ENCODE measurements at places on chromosomes 2 and 18.
A peak's percentile ranks its signal among the peaks of the same experiment; 100 is the strongest.

GRCh38 chr2:198374375-198375082 is 570.1 kb downstream of the PLCL1 start:
- peak; percentile 50 for DNase-seq

- DNase-seq = no peak
Observed at GRCh38 chr2:202169131-202169530, 69.3 kb downstream of the SUMO1 start.

- DNase-seq = no peak
Observed at GRCh38 chr2:15391751-15392150, 169.4 kb downstream of the NBAS start.

DNA sequence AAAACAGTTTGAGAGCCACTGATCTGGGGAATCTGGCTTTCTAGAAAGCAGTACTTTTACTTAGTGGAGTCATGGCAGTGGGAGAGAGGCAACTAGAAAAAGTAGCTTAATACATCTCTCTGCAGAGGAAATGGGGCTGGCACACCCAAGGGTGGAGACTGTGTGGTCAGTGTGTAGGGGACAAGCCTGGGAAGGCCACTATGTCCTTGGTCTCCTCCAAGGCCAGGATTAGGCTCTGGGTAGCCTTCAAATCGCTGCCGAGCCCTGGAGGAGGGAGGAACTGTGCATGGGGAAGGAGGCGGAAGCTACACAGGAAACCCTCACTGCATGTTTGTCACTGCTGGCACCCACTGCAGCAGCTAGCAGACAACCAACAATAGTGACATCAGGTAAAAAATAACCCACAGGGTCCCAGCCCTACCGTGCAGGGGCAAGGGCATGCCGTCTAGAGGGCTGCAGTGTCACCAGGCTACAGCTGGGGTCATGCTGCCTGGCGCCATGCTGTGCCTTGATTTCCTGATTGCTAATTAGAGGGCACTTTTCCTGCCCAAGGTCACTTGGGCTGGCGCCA is 34.8 kb downstream of the LBH start:
- DNase-seq = peak; percentile 55

DNA sequence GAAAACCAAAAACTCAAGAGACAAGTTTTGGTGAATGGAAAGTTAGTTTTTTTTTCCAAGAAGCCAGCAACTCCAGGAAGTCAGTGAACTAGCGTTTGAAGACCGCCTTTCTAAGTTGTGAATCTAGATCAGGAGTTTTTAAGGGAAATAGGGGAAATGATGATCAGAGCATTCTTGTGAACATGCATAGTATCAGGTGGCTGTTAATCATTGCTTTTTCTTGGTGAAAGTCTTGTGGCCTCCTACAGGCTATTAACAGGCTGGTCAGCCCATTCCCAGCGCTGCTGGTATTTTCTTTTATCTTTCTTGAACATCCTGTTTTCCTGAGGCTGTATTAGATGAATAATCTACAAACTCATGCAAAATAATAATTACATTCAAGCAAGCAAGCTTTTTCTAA is 155.8 kb downstream of the PTPRM start:
- no peak for DNase-seq

- DNase-seq = no peak
Observed at GRCh38 chr2:211957799-211958198, 580.8 kb downstream of the ERBB4 start.

GRCh38 chr2:1476617-1477195 is 63.4 kb downstream of the TPO start:
- no peak for DNase-seq

DNA sequence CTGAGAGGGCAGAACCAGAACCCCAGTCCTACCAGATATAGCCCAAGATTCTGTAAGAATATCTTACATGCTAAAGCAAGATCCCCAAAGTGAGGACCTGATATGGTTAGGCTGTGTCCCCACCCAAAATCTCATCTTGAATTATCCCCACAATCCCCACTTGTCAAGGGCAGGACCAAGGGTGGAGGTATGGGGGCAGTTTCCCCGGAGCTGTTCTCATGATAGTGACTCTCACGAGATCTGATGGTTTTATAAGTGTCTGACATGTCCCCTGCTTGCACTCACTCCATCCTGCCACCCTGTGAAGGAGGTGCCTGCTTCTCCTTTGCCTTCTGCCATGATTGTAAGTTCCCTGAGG is 19.9 kb downstream of the TTC32 start:
- DNase-seq = no peak

GRCh38 chr2:15042801-15043217 is 410.3 kb downstream of the LRATD1 start:
- DNase-seq = no peak

DNA sequence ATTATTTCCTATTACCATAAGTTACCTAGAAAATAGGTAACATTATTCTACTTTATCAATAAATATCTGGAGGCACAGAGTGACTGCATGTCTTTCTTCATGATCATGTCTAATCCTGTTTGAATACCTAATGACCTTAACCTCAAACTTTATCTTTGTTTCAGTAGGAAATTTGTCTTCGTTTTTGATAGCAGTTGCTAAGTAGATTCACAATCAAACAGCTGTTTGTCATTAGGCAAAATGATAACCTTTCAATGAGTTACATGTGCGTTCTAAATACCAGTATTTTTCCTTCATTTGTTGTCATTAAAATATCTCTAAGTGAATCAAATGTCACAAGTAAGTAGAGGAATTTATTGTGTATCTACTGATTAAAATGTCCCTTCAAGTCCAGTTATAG is 473.8 kb downstream of the NRXN1 start:
- no peak for DNase-seq

- no peak for DNase-seq
Observed at GRCh38 chr2:45312275-45312674, 298.8 kb downstream of the SRBD1 start.

DNA sequence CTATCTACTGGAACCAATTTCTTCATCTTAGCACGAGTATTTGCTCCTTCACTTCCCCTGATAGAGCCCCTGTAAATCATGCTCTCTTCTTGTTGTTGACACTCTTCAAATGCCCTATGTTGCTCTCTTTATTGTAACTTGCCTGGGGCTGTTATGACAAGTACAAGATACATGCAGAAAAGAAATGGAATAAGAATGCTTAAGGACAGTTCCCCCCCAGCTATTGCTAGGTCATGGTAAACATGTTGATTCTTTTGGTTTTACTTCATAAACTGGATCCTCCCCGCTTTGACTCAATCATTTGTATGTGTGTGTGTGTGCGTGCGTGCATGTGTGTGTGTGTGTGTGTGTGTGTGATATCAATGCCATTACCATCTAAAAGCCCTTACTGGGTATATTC is 368.5 kb upstream of the CNTNAP5 start:
- DNase-seq = no peak

GRCh38 chr18:54647176-54647575 is 56.1 kb downstream of the DYNAP start:
- peak; percentile 4 for DNase-seq

DNA sequence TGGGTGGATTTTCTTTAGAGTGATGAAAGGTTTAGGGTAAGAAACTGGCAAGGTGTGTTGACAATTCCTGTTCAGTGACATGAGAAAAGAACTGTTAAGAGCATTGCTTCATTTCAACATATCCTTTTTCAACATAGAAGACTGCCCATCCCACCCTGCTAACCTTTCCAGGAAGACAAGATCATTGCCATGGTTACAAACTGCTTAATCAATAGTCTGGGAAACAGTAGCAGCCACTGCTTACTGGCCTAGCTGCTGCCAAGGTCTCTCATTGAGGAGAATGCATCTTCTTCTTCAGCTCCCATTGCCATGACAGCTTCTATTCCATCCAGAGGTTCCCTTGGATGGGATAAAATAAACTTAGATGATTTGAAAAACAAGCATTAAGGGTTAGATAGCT is 212.1 kb downstream of the LRRTM1 start:
- DNase-seq = no peak

GRCh38 chr2:219511547-219512325 is 2.5 kb upstream of the ASIC4 start:
- no peak for DNase-seq

- DNase-seq = no peak
Observed at GRCh38 chr2:175792881-175793280, 209.2 kb downstream of the LNPK start.

DNA sequence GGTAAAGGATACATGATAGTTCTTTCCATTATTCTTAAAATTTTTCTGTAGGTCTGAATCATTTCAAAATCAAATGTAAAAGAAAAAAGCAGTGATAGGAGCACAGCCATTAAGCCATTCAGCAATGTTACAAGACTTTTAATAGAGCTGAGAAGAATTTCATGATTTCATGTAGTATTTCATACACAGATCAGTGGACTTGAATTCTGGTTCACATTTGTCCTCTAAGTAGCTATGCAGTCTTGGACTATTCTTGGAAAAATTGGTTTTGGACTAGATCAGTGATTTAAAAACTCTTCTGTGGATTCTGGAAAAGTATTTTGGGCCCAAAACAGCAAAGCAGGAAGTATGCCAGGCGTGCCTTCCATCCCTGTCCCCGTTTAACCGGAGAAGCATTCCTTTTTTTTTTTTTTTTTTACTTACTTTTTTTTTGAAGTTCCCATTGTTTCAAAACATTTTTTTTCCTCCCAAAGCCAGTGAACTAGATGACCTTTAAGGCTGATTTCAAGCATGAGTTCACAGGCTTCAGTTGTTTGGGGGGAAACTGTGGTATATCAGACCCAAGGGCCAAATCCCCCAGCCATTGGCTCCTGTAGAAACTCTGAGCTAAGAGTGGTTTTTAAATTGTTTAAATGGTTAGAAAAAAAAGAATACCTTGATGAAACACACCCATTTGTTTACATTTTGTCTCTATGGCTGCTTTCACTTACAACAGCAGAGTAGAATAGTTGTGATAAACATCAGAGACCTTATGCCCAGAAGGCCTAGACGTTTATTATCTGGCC is 17.5 kb upstream of the POLI start:
- no peak for DNase-seq

- no peak for DNase-seq
Observed at GRCh38 chr2:11042841-11043240, 112.4 kb upstream of the SLC66A3 start.

GRCh38 chr2:162586311-162586710 is 242.4 kb downstream of the GCA start:
- no peak for DNase-seq

DNA sequence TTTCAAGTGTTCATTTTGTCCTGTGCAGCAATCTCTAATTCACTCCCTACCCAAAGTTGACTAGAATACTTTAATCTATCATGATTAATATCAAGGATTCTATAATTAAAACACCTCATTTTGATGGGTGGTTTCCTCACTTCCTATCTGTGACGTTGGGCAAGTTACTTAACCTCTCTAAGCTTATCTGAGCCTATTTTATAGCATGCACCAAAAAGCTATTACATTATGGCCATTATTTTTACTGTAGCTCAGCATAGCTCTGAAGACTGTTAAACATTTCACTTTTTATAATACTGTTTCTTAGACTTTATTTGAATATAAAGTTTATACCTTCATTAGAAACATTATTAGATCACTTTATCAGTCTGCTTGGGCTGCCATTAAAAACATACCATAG is 579.6 kb upstream of the NXPH2 start:
- no peak for DNase-seq

DNA sequence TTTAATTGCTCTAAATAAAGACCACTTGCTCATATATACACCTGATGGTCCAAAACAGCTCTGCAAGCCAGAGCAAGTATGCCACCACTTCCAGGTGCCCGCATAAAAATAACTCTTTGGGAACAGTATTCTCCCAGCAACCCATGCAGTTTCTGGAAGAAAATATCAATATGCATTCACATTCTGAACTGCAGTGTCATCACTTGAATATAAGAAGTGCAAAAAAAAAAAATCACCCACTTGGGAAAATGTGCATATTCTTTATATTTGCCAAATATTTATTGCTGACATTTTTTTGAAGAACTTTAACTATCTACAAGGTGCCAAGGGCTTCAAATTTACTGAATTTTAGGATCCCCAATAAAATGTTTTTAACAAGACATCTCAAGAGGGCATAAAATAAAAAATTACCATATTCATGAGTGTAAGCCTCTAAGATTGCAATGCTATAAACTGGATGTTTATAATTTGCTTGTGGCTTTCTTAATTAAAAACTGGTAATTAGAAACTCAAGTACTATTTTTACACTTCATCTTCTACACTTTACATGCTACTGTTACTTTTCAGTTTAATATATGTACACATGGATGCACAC is 360.6 kb upstream of the HNRNPA3 start:
- DNase-seq = no peak

DNA sequence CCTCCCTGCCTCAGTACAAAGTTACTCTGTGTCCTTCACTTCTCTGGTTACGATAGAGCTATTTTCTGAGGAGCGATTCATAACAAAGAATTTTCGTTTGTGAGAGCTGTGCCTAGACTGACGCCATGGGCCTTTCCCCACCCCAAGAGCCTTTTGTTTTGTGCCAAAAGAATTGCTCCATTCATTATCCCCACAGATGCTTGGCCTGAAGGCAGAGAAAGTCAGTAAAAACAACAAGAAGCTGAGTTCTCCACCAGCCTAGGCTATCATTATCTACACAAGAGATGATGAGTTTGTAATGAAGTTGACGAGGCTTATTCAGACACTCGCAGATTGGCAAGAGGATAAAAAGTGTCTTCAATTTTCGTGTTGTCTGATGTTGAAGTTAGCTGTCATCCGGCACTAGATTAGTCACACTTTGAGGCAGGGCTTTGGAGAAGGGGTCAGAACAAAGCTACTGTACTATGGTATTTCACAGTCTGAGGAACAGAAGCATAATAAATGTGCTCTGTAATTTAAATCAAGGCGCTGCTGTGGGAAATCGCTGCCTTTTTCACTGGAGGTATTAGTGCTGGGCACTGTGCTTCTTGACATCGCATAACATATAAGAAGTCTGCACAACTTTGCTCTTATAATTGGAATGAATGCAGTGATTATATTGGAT is 278.4 kb upstream of the FIGN start:
- DNase-seq = no peak

- no peak for DNase-seq
Observed at GRCh38 chr18:356778-357177, 88.9 kb upstream of the THOC1 start.

GRCh38 chr2:158015428-158016076 is 86.1 kb upstream of the UPP2 start:
- DNase-seq = peak; percentile 20

DNA sequence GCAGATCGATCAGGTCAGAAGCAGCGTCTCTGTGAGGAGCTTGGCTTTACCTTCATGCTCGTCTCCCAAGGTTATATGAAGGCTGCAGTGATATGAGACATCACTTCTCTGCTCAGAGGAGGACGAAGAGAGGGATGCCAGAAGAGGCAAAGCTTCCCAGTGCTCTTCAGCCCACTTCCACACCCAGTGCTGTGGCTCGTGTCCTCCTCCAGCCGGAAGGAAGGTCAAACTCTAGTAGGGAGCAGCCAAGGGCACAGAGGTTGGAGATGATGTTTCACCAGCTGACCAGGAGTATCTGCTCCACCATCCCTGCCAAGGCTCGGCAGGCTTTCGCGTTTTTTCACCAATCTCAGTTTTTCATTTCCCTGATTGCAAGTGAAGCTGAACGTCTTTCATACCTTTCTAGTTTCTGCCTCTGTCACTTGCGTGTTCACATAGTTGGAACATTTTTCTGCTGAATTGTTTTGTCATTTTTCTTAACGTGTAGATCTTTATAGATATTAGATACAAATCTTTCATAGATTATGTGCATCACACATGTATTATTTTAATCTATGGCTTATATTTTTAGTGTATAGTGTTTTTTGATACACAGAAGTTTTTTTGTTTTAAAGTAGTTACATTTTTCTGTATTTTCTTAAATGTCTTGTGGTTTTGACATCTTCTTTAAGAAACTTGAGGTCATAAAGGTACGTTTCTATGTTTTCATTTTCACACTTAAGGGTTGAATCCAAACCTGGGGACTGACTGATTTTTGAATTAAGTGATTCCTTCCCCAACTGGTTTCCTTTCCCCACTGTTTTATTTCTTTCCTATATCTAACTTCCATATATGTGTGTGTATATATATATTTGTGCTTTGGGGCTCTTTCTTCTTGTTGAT is 23.5 kb upstream of the L3MBTL4 start:
- no peak for DNase-seq
